CD4-positive, alpha-beta T cell treated with Interleukin-6 at 100 ng/mL for 8 hours (primary cell): ENCODE measurements at places on chromosomes 5 and 9.

GRCh38 chr5:148778882-148779281, 47.5 kb upstream of the ADRB2 start:
- no peak for DNase-seq

GRCh38 chr5:2752059-2752820, 763 bp upstream of the IRX2 start:
- DNase-seq, result no peak

DNA sequence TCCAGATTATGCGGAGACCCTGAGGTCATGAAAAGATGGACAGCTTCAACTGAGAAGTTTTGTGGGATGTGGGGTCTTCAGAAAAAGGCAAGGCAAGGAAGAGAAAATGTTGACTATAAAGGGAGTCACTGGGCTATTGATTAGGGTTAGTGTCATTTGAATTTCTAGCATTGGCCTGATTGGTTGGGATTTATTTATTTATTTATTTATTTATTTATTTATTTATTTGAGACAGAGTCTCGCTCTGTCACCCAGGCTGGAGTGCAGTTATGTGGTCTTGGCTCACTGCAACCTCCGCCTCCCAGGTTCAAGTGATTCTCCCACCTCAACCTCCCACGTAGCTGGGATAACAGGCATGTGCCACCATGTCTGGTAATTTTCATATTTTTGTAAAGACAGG, 279.7 kb downstream of the NTRK2 start:
- no peak for DNase-seq

DNA sequence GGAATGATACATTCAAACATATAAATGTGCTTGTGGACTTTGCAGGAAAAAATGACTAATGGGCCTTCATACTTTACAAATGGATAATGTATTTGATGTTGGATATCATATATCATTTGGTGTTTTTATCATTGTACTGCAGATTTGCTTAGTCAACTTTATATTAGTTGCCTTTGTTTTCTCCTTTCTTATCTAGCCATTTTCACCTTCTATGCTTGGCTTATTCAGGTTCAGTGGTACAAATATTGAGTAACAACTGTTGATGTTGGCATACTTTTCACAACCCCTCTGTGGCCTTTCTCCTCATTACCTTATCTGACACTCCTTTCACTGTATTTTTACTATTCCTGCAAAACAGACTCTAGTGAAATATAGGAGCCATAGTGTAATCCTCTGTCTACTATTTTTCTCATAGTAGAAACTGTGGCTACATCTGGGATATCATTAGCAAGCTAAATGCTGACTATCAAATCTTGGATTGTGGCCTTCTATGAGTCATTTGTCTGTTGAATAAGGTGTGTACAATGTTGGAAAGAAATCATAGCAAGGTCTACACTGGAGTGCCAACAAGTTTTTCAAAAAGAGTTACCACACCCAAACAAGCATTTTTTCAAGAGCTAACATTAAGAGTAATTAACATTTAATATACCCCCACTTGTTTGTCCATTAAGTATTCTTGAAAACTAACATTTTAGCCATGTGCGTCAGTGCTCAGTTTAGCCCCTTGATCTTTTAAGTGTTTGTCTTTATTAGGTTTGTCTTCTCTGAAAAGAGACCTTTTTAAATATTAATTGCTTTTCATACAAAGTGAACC, 330.1 kb downstream of the ADGRV1 start:
- DNase-seq, result no peak

- DNase-seq, result no peak
Measured at GRCh38 chr9:20377790-20378189, 244.5 kb downstream of the MLLT3 start.

DNA sequence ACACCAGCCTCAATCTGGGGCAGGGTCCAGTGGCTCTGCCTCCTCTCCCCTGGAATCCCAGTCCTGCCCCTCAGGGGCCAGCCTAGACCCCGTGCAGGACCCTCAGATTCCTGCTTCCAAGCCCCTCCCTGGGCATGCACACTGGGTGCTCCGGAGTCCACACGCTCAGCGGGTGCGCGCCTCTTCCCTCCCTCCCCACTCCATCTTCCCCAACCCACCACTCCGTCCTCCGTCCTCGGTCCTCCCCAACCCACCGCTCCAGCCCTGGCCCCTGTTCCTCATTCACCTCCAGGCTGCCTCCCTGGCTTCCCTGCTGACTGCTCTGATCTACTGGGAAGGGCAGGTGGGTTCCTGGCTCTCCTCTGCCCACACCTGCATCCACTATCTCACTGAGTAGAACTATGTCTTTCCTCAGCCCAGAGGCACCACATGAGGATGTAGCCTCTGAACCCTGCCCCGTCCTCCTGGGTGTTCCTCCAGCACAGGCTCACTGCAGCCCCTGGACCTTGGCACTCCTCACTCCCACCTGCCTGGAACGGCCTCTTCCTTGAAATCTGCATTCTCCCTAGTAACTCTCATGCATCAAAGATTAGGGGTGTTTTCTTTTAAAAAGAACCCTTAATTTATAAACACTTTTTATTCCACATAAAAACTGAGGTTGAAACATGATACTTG, 92.8 kb downstream of the CAMSAP1 start:
- no peak for DNase-seq

DNA sequence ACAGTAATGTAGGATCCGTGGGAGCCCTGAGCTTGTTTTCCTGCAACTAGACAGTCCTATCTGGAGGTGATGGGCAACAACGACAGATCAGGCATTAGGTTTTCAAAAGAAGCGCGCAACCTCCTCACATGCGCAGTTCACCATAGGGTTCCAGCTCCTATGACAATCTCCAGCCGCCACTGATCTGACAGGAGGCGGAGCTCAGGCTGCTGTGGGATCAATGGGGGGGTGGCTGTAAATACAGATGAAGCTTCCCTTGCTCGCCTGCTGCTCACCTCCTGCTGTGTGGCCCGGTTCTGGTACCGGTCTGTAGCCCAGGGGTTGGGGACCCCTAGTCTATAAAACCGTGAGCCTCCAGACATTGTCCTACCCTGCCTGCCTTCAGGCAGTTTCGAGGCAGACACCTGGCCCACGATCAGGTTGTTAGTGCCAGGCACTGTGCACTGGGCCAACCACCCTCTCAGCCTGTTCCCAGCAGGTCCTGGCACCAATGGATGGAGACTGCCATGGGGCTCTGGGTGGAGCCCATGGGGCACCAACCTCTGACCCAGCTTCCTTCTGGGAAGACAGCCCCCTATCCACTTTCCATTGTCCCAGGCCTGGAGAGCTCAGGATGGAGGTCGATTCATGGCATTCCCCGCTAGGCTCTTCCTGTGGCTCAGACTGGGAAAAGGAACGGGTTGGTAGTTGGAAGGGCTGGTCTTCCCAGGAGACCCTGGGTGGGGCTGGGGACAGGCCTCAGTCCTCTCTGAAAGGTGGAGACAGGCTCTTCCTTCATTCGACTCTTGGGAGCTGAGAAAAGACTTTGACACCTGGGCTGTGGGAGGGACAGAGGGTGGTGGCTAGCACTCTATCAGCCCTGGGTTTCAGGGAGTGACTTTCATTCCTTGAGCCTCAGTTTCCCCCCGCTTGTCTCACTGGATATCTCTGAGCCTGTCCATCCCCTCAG, 1.7 kb downstream of the ENDOG start:
- no peak for DNase-seq

DNA sequence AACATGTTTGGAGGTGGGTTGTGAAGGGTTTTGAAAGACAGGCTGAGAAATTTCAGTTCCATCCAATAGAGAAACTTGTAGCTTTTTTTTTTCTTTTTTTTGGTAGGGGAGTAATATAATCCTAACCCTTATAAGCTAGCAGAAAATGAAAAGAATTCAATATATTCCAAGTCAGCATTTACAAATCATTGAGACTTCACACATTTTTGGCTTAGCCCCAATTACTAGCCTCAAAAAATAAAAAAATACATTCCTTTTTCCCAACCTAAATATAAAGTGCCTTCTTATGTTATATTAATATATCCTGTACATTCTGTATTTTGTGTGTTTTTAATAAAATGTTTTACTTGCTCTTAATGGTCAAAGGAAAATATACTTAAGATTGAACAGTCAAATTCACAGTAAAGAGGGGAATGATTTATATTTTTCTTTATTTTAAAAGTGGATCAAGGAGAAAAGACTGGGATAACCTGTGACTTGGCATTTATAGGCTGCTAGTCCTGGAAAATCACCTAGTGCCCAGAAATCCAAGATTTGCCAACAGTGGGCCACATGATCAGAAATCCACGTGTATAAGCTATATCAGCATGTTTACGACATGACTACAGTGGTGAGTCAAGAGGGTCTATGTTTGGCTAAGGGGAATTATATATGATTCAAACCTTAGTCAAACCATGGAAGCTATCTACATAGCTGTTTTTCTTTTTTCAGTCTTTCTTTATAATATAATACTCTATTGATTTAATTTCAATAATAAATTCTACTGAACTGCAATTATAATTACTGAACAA, 14.5 kb downstream of the HACD4 start:
- DNase-seq, result no peak

- no peak for DNase-seq
Measured at GRCh38 chr5:35101016-35101415, 53.3 kb upstream of the AGXT2 start.

DNA sequence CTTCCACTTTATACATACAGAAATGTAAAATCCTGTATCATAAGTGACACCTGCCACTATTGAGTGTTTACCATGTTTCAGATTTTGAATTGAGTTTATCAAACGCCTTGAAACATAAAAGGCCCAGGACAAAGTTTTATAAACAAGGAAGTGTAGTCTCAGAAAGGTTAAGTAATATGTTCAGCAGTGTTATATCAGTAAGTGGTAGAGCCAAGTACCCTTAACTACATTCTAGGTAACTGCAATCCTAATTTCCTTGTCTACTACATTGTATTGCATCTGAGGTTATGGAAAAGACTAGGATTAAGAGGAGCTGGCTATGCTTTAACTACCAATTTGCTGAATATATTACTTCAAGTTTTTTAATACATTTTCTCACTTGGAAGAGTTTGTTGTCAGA, 641.6 kb downstream of the LRRC70 start:
- DNase-seq, result no peak

DNA sequence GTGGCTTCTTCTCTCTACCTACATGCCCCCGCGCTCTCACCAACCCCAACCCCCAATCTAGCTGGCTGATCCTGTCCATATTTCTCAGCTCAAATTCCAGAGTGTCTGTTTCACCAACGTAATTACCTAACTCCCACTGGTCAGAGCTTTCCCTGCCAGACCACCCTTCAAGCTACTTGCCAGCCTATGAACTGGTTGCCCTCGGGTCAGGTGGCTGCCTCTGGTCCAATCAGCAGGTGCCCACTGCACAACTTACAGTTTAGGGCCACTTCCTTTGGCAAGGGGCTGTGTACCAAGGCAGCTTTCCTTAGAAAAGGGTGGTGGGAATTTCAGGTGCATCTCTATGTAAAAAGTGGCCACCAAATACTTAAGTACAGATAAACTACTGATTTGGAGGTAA, 92.2 kb upstream of the SLC30A5 start:
- no peak for DNase-seq

- DNase-seq, result no peak
Measured at GRCh38 chr5:9726931-9727330, 96.8 kb upstream of the TAS2R1 start.

DNA sequence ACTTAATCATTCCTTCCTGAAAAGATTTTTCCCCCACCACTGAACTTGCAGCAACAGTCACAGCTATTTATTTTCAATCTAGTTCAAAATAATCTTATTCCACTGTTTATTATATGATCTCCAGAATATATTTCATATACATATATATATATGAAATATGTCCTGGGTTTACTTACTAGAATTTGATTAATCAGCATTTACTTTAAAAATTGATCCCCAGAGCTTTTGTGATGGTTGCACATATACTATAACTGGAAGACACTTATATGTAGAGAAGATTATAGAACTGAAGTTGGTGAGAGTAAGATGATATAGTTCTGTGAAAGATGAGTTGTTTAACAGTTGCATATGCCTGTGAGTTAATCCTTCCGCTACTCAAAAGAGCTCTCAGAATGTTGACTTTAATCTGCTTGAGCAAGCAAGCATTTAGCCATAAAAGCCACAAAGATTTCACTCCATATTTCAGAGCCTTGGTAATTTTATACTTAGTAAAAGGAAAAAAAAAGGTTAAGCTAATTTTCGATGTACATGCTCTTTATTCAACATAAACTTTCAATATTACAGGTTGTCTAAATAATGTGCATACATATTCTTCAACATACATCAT, 399.3 kb upstream of the CDH9 start:
- no peak for DNase-seq

- DNase-seq, result no peak
Measured at GRCh38 chr5:34552686-34553085, 103.4 kb upstream of the RAI14 start.

DNA sequence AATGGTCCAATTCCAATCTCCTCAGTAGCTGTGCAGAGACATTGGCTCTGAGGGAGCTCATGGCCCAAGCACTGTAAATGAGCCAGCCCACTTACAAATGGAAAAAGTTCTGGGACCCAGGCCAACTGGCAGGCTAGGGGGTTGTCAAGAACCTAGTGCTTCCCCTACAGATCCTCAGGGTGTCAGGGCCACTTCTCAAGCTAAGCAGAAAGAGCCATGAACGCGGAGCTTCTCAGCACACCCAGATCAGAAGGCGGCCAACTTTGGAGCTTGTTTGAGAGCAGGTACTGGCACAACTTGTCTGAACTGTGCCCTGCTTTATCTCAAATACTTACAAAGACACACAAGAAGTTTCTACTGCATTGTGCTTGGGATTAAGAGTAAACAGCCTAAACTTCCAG, 17.5 kb downstream of the TLE1 start:
- DNase-seq, result no peak

GRCh38 chr9:89745601-89746376, 141.0 kb downstream of the GADD45G start:
- DNase-seq, result no peak

DNA sequence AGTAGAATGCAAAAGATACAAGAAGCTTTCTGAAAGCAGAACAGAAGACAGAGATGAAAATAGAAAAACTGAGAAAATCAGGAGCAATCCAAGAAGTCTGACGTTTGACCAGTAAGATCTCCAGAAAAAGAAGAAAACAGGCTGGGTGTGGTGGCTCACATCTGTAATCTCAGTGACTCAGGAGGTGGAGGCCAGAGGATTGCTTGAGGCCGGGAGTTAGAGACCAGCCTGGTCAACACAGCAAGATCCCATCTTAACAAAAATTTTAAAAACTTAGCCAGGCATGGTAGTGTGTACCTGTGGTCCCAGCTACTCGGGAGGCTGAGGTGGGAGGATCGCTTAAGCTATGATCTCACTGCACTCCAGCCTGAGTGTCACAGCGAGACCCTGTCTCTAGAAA, 15.9 kb downstream of the RETREG1 start:
- no peak for DNase-seq

- DNase-seq, result no peak
Measured at GRCh38 chr9:77158772-77159513, 18.4 kb upstream of the VPS13A start.

GRCh38 chr5:137492331-137492730, 6.8 kb downstream of the SPOCK1 start:
- DNase-seq, result no peak

- peak; percentile 65 for DNase-seq
Measured at GRCh38 chr9:21110708-21111576, 30.7 kb downstream of the IFNW1 start.

GRCh38 chr5:5983261-5983980, 394.9 kb downstream of the MED10 start:
- DNase-seq, result no peak
